ENCODE measurements at places on chromosomes 11 and 22.
A peak's percentile ranks its signal among the peaks of the same experiment; 100 is the strongest.

- H3K27ac ChIP-seq: no peak overlapping the region
- no peaks in the 10 kb centered on the region for H3K4me1 ChIP-seq
- H3K27me3 ChIP-seq: no peaks in the 10 kb centered on the region
Measured at GRCh38 chr11:2664376-2664775, 35.4 kb downstream of the KCNQ1OT1 start.

GRCh38 chr11:44199298-44199697 is 103.8 kb downstream of the EXT2 start:
- H3K27ac ChIP-seq: no peak overlapping the region
- no peaks in the 10 kb centered on the region for H3K4me1 ChIP-seq
- no peaks in the 10 kb centered on the region for H3K27me3 ChIP-seq
- H3K36me3 ChIP-seq: peaks cover 78% of the 10 kb centered on the region
- H3K4me3 ChIP-seq: no peak overlapping the region
- no peak for DNase-seq

DNA sequence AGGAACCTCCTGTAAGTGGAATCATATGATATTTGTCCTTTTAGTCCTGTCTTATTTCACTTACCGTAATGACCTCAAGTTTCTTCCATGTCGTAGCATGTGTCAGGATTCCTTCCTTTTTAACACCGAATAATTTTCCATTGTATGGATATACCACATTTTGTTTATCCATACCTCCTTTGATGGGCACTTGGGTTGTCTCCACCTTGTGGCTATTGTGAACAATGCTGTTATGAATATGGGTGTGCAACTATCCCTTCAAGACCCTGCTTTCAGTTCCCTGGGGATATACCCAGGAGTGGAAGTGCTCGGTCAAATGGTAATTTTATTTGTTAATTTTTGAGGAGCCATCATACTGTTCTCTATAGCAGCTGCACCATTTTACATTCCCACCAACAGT is 244.9 kb upstream of the BLID start:
- no peaks in the 10 kb centered on the region for H3K4me1 ChIP-seq
- H3K36me3 ChIP-seq: no peaks in the 10 kb centered on the region
- no peak overlapping the region for H3K27ac ChIP-seq
- no peak overlapping the region for H3K4me3 ChIP-seq

DNA sequence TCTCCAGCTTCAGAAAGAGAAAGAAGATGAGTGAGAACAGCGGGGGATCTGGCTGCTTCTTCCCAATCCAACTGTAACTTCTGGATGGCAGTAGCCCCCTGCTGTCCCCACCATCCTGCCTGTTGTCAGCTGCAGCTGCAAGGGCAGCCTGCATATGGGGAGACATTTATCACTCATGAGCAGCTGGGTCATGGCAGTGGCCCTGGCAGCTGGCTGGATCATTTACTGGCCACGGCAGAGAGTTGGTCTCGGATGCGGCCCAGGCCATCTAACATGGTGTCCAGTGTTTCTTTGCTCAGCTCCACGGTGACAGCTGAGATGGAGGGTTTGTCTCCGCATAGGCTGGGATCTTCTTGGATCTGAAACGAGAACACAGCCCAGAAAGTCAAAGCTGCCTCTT is 14.8 kb downstream of the COMMD9 start:
- no peak overlapping the region for H3K27ac ChIP-seq
- peaks cover 18% of the 10 kb centered on the region for H3K36me3 ChIP-seq
- DNase-seq: no peak
- H3K27me3 ChIP-seq: no peaks in the 10 kb centered on the region
- H3K4me3 ChIP-seq: no peak overlapping the region

DNA sequence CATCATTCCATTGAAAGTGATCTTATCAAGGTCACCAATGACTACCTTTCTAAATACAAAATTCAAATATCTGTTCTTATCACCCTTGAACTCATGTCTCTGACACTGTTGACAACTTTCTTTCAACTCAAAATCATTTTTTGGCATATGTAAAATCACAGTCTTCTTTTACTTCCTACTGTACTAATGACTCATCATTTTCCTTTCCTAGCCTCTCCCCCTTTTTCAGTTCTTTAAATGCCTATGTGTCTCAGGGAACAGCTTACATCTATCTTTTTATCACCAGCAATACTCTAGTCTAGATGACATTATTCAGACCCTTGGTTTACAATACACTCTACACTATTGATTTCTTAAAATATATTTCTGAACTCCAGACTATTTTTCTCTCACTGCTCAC is 2220.7 kb upstream of the RAG2 start:
- no peaks in the 10 kb centered on the region for H3K27me3 ChIP-seq
- no peaks in the 10 kb centered on the region for H3K36me3 ChIP-seq
- DNase-seq: no peak
- H3K4me1 ChIP-seq: no peaks in the 10 kb centered on the region

DNA sequence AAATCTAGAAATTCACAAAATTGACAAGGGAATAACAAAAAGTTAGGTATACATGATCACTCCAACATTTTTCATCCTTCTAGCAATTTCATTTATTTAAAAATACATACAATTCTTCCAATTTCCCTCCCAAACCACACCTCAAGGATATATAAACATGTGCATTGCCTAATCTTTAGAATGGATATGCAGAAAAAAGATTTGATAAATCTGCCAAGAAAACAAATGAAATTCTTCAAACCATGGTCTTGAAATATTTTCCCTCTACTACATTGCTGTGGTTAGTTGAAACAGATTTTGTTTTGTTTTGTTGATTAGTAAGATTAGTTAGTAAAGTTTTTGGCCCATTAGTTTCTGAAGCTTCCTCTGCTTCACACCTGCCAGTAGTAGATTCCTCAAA is 703.3 kb upstream of the CCDC179 start:
- no peaks in the 10 kb centered on the region for H3K4me1 ChIP-seq
- H3K27me3 ChIP-seq: no peaks in the 10 kb centered on the region
- H3K36me3 ChIP-seq: no peaks in the 10 kb centered on the region
- no peak for DNase-seq
- H3K27ac ChIP-seq: no peak overlapping the region

DNA sequence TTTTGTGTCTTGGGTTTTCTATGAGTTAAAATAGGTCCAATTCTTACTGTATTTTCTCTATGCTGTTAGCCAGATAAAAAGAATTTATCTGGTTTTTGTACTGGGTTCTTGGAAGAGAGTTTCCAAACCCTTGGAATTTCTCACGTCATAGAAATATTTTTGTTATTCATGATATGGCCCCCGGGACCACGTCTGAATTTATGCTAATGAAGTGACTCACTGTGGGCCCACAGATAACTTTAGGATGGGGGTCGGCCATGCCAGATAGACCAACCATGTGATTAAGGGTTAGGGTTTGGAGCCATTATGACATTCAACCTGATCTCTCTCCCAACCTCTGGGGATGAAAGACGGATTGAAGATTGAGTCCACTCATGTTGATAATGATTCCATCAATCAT is 35.6 kb upstream of the DDI1 start:
- H3K27ac ChIP-seq: no peak overlapping the region
- H3K27me3 ChIP-seq: no peaks in the 10 kb centered on the region
- H3K36me3 ChIP-seq: no peaks in the 10 kb centered on the region
- DNase-seq: no peak

DNA sequence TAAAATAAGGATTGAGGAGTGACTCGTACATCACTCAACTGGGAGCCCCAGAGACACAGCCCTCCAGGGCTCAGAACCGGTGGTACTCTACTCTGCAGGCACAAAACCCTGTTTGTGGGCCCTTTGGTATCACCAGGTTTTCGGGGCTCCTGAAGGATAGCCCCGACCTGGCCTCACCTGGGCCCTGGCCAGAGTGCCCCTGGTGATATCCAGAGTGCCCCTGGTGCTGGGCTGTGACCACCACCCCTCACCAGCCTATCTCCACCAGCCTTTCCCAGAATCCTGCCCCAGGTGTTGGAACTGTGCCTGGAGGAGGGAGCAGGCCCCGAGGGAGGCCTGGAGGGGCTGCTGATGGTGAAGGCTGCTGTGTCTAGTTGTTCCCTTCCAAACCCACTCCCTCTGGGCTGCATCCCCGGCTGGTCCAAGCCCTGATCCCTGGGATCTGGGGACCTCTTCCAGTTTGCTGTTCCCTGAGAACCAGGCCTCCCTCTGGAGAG is 2.2 kb upstream of the GGT5 start:
- H3K36me3 ChIP-seq: no peaks in the 10 kb centered on the region
- no peaks in the 10 kb centered on the region for H3K27me3 ChIP-seq
- DNase-seq: no peak
- H3K27ac ChIP-seq: no peak overlapping the region
- H3K4me3 ChIP-seq: no peak overlapping the region
- peaks cover 26% of the 10 kb centered on the region for H3K4me1 ChIP-seq

- peaks cover 15% of the 10 kb centered on the region for H3K27me3 ChIP-seq
- no peak for DNase-seq
- no peak overlapping the region for H3K4me3 ChIP-seq
- H3K27ac ChIP-seq: no peak overlapping the region
Measured at GRCh38 chr11:119352857-119353260, 6.4 kb upstream of the MFRP start.

DNA sequence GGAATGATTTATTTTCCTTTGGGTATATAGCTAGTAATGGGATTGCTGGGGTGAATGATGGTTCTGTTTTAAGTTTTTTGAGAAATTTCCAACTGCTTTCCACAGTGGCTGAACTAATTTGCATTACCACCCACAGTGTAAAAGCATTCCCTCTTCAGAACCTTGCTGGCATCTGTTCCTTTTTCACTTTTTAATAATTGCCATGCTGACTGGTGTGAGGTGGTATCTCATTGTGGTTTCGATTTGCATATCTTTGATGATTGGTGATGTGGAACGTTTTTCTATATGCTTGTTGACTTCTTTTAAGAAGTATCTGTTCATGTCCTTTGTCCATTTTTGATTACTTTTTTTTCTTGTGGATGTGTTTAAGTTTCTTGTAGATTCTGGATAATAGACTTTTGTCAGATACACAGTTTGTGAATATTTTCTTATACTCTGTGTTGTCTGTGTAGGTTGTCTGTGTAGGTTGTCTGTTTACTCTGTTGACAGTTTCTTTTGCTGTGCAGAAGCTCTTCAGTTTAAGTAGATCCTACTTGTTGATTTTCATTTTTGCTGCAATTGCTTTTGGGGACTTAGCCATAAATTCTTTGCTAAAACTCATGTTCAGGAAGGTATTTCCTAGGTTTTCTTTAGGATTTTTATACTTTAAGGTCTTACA is 291.8 kb upstream of the DDI1 start:
- H3K36me3 ChIP-seq: no peaks in the 10 kb centered on the region
- no peak overlapping the region for H3K4me3 ChIP-seq
- H3K4me1 ChIP-seq: no peaks in the 10 kb centered on the region

GRCh38 chr11:32435152-32435480 is 223 bp downstream of the WT1 start:
- H3K36me3 ChIP-seq: no peaks in the 10 kb centered on the region
- no peak overlapping the region for H3K27ac ChIP-seq
- H3K4me3 ChIP-seq: no peak overlapping the region
- DNase-seq: no peak
- peaks cover 50% of the 10 kb centered on the region for H3K27me3 ChIP-seq

DNA sequence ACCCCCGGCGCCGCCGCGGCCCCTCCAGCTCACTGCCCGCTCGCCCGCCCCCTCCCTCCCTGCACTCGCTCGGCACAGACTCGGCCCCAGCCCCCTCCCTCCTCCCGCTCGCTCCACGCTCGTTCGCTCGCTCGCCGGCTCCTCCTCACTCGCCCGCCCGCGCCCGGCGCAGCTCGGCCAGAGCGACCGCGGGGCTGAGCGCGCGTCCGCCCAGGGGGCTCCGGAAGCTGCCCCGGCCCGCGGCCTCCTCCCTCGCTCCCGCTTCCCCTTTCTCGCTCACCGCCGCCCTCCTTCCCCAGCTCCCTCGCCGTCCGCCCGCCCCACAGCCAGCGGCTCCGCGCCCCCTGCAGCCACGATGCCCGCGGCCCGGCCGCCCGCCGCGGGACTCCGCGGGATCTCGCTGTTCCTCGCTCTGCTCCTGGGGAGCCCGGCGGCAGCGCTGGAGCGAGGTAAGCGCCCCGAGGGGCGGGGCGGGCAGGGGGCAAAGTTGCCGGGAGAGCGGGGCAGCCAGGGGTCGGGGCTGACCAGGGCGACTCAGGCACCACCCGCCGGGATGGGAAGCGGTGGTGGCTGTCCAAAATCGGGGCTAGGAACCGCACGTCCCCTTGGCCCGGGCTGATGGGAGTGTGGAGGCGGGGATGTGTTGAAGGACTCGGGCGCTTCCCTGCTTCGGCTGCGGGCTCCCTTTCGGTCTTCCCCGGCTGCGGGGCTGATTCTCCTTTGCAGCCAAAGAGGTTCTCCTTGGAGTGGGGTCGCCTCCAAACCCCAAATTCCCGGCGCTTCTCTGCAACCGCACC is at the start of gene SEZ6L:
TSS of gene SEZ6L (plus strand) at position 148 of the 797 bp plus-strand sequence. CDS start at position 356, 208 bp downstream.
- H3K4me3 ChIP-seq: peak within 1 kb of the TSS; percentile 49
- DNase-seq: no peak

GRCh38 chr11:76629853-76630599 is 40.5 kb downstream of the LRRC32 start:
- DNase-seq: no peak
- peak overlapping the region; percentile 49 for H3K27ac ChIP-seq
- H3K36me3 ChIP-seq: peaks cover 3% of the 10 kb centered on the region
- no peak overlapping the region for H3K4me3 ChIP-seq
- H3K4me1 ChIP-seq: peaks cover 23% of the 10 kb centered on the region

DNA sequence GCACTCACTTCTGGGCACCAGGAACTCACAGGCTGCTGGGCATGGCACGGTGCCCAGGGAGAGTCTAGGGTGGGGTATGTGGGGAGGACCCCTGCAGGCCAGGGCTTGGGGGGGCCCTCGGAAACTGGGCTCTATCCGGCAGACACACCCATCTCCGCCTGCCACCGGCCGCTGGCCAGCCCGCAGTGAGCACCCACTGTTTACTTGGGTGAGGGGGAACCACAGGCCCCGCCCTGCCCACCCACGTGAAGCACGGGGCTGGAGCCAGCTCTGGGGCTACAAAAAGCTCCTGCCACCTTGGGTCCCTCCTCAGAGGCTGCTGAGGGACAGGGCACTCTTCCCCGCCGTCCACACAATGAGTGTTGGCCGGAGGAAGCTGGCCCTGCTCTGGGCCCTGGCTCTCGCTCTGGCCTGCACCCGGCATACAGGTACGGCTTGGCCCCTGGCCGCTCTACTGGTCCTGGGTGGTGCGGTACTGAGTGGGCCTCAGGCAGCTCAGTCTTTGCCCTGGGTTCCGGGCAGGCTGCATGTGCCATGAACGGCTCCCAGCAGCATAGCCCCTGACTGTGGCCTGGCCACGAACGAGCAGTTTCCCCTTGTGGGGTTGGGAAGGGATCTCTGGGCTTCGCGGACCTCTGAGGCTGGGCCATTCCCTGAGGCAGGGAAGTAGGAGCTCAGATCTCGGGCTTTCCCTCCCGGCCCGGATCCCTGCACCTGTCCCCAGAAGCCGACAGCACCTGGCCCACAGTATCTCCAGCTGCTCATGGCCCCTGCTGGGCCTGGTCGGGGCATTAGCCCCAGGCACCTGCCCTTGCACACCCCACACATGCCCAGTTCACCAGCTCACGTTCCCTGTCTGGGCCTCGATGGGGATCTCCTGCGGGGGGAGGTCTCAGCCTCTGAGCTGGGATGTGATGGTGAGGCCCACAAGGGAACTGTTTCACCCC is at the start of gene MUC5AC:
TSS of gene MUC5AC (plus strand) at position 309 of the 947 bp plus-strand sequence. CDS start at position 356, 47 bp downstream.
- H3K4me3 ChIP-seq: no peak within 1 kb of the TSS
- H3K4me1 ChIP-seq: no peaks in the 10 kb centered on the region
- peaks cover under 1% of the 10 kb centered on the region for H3K27me3 ChIP-seq
